ENCODE measurements at places on chromosomes 1 and 21.

DNA sequence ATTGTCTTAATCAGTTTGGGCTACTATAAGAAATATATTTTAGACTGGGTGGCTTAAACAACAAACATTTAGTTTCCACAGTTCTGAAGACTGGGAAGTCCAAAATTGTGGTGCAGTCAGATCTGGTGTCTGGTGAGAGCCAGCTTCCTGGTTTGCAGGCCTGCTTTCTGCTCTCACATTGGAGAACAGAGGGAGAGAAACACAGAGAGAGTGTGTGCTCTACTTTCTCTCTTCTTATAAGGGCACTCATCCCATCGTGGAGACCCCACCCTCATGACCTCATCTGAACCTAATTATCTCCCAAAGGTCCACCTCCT lies 4.1 kb downstream of the LEPR start:
- no peak for DNase-seq

DNA sequence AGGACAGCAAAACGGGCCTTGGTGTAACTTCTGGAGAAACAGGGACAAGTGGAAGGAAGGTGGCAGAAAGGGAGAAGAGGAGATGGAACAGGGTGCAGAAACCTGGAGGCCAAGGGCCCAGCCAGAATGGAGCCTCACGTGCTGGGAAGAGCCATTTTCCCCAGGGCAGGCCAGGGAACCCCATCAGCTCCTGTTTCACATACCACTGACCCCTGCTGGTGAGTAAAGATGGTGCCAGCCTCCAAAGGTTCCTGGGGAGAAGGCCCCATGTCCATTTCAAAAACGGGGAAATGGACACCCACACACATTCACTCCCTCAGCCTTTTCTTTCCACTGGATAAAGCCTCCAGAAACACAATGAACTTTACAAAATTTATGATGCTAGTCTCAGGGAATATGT lies 57.6 kb upstream of the JUN start:
- peak; percentile 10 for DNase-seq

DNA sequence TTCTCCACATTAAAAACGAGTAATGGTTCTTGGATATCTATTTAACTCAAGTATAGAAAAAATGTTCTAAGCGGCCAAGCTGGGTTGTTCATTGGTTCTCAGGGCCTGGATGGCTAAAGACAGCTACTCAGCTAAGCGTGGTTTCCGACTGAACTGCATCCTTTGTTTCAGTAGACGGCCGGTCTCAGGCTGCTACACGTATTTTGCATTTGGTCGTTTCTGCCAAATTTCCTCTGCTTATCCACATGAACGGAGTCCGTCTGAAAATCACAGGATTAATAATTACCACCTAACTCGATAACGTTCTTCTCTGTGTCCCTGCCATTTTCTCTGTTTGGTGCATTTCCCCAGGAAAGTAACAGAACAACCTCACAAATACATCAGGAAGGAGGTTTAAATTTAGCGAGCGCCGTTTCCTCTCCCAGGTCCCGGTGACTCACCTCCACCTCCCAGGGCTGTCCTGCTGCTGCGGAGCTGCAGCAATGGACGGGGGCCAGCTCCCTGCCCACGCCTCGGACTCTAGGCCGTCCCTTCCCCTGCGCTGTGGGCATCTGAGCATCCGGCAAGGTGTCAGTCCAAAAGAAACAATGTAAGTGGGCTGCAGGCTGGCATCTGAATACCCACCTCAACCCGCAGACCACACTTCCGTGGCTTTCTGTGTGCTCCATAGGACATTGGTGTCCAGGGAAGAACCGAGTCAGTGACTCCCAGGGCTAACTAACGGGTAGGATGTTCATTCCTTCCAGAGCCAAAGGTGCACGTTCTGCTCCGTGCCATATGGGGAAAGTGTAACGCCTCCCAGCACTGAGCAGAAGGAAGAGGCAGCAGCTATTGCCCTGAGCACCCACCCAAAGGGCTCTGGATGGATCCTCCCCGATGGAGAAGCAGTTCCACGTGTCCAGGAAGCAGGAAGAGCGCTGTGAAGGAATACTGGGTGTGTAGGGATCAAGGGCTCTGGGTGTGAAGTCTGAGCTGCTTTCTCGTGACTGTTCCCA lies 4.1 kb upstream of the GABRD start:
- no peak for DNase-seq

- DNase-seq, result no peak
Measured at GRCh38 chr1:109185357-109185756, 28.4 kb upstream of the SARS1 start.

- DNase-seq, result no peak
Measured at GRCh38 chr1:226697151-226697928, 41.7 kb downstream of the ITPKB start.

DNA sequence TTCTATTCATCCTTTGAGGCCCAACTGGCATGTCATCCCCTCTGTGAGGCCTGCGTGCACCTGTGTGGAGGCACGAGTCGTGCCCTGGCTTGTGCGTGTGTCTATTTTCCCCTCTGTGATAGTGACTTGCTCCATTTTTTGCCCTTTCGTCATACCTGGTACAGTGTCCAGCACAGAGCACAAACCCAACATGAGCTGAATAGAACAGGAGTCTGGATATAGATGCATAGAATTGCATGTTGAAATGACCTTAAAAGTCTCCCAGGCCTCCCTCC lies 32.5 kb downstream of the TNNT2 start:
- no peak for DNase-seq

GRCh38 chr1:39652105-39652504 lies 12.7 kb upstream of the HEYL start:
- no peak for DNase-seq

DNA sequence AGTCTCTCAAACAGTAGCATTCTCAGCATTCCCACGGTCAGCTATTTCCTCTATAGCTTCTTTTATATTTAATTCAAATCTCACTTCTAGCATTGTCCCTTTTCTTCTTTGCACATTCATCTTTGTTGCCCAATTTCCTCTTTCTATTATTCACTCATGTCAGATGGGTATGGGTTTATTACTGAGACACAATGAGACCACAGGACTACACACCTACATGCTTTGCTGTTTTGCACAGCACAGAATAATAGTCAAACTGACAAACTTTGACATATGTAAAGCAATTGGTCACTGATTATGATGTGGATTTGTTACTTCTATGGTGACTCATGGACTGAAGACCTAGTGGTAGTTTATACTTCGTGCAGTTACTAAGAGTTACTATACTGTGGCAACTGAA lies 5.8 kb upstream of the CD1C start:
- no peak for DNase-seq

DNA sequence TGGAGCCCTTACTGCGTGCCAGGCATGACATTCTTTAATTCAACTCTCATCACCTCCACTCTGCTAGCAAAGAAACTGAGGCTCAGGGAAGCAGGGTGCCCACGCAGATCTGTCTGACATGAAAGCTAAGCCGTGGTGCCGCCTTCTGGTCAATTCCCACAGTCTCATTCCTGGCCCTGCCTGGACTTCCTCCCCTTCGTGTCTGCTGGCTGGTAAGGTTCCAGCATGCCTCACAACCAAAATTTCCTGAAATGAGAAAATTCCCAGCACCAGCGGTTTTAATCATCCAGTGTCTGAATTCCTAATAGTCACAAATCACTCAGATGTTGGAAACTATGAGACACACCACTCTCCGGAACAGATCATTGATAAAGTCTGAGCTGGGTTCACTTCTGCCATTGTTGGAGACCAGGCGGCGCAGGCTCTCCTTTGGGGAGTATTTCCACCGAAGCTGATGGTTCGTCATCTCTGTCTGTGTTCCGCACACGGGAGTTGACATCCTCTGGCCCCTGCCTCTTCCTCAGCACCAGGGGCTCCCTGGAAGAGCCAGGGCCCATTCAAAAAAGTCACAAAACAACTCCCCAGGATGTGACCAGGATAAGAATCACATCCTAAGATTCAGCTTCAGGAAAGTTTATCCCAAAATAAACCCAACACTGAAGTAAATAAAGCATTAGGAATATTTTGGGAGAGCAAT lies 167.7 kb downstream of the PLPP3 start:
- no peak for DNase-seq

- no peak for DNase-seq
Measured at GRCh38 chr1:235069176-235069575, 59.5 kb downstream of the TOMM20 start.

GRCh38 chr1:64711266-64711665 lies 33.6 kb upstream of the RAVER2 start:
- DNase-seq, result no peak

GRCh38 chr1:236148470-236148845 lies 6.1 kb downstream of the GPR137B start:
- DNase-seq, result no peak

DNA sequence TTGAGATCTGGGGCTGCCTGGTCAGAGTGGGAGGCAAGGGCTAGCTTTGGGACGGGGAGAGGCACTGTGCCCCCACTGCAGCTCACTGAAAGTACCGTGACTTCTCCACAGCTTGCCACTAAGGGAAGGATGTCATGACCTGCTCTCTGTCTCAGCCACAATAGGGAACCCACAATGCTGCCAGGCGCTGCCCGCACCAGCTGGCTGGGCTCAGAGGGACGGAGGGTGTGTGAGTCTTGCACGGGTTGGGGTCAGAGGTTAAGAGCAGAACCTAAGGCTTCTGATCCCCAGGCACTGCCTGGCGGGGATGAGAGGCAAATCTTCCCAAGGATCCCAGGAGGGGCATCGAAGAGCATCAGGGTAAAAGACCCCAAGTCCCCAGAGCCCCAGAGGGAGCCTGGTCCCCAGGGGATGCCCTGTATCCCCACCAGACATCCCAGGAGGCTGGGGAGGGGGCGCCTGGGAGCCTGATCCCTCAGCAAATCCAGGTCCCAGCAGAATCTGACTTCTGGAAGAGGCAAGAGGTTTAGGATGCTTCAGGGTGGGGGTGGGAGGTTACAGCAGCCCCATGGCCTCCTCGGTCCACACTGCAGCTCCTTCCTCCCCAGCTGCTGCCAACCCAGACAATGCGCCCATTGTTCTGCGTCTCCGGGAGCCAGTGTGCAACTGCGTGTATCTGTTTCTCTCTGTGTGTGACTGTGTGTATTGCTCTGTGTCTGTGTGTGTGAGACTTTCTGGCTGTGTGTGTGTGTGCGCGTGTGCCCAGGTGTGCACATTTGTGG lies 2.0 kb upstream of the MARCKSL1 start:
- DNase-seq, result no peak

- no peak for DNase-seq
Measured at GRCh38 chr1:205004351-205004750, 38.7 kb upstream of the CNTN2 start.

GRCh38 chr1:207219979-207220889 lies 101.2 kb upstream of the CD55 start:
- DNase-seq, result no peak

- no peak for DNase-seq
Measured at GRCh38 chr1:33147997-33148314, 33.9 kb downstream of the TRIM62 start.

GRCh38 chr1:220680085-220680687 lies 10.0 kb upstream of the C1orf115 start:
- no peak for DNase-seq

- no peak for DNase-seq
Measured at GRCh38 chr1:205792481-205792881, 17.2 kb upstream of the RAB29 start.

DNA sequence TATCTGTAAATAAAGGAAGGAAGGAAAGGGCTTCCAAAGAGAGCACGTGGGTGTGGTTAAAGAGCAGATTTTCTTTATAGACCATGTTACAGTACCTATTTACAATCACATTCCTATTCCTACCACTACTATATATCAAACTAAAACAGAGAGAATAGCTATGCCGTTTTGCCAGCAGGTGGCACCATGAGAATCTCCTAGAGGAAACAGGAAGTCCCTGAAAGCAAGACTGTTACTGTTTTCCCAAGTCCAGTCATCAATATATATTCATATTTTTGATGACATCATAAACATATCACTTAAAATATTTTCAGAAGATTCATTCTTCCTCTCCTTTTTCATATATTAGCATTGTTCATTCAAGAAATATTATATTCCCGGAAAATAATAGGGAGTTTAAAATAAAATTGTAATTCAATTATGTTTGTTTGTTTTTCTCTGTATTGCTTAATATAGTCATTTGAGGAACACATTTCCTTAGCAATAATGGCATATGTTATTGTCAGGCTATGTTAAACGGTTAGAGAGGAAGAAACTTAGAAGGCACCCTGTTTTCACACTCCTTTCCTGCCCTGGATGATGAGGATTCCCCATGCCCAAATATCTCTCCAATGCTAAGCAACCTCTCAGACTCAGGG lies 6.6 kb downstream of the CCDC190 start:
- peak; percentile 30 for DNase-seq

GRCh38 chr1:178808529-178808928 lies 62.3 kb downstream of the ANGPTL1 start:
- DNase-seq, result no peak

- DNase-seq, result no peak
Measured at GRCh38 chr1:225987491-225988316, 11.4 kb downstream of the SDE2 start.

DNA sequence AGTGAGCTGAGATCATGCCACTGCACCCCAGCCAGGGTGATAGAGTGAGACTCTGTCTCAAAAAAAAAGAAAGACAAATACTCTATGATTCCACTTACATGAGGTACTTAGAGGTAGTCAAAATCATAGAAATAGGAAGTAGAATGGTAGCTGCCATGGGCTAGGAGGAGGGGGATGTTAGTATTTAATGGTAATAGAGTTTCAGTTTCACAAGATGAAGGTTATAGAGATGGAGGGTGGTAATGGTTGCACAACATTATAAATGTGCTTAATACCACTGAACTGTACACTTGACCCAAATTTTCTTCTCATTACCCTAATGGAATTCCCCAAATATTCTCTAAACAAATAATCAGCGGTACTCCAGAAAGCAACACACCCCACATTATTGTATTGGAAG lies 12.8 kb downstream of the EIF2B3 start:
- no peak for DNase-seq

GRCh38 chr1:58318157-58319005 lies 228.1 kb downstream of the OMA1 start:
- no peak for DNase-seq

DNA sequence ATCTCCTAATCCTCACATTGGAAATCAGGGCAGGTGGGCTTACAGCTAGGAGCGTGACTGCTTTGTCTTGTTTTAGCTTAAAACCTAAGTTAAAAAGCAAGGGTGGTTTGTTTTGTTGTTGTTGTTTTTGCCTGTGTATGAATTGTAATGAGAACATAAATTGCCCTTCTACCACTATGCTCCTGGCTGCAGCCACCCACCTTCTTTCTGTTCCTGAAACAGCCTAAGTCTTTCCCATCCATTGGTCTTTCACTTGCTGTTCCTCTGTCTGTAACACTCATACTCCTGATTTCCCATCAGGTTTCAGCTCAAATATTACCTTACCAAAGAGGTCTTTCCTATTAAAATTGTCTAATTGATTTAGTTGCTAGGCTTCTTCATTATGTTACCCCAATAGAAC lies 604 bp upstream of the TMEM79 start:
- DNase-seq, result no peak

GRCh38 chr1:88150330-88150729 lies 533.7 kb upstream of the PKN2 start:
- no peak for DNase-seq

GRCh38 chr1:47417170-47418044 lies 1.3 kb downstream of the FOXE3 start:
- no peak for DNase-seq

- no peak for DNase-seq
Measured at GRCh38 chr1:168079761-168080160, 57.0 kb downstream of the GPR161 start.

GRCh38 chr1:235883261-235883927 lies 16.7 kb upstream of the LYST start:
- no peak for DNase-seq

- no peak for DNase-seq
Measured at GRCh38 chr1:230341162-230341546, 85.0 kb downstream of the PGBD5 start.

Measured in activated T-cell treated with anti-CD3 and anti-CD28 coated beads for 4 hours (primary cell).